ENCODE measurements at places on chromosomes 7 and 10. TPM values are rescaled to one million over a fixed set of nuclear protein-coding genes. Genes with fewer than 3 reads are reported as not detected.

RNF133 gene
- total RNA-seq: not detected

GATAD1 gene
- total RNA-seq: 20.3 TPM

CPED1 gene
- total RNA-seq: not detected

SPDYE6 gene
- not detected for total RNA-seq

TRIM4 gene
- 13.7 TPM for total RNA-seq

EMX2 gene
- total RNA-seq: 0.47 TPM

SYT15B gene
- not detected for total RNA-seq

SPDYE2B gene
- total RNA-seq: not detected

LAMB1 gene
- 326 TPM for total RNA-seq

CFAP43 gene
- 0.44 TPM for total RNA-seq
